ENCODE measurements at places on chromosomes 1 and 21.

- DNase-seq: no peak
Measured at GRCh38 chr1:222073307-222073995, 331.6 kb upstream of the DUSP10 start.

GRCh38 chr1:43867976-43868740 is 65.4 kb upstream of the ARTN start:
- DNase-seq: no peak

GRCh38 chr1:186722711-186723309 is 42.6 kb upstream of the PTGS2 start:
- no peak for DNase-seq

- peak; percentile 99 for DNase-seq
Measured at GRCh38 chr1:44603718-44604117, 70.6 kb downstream of the TMEM53 start.

DNA sequence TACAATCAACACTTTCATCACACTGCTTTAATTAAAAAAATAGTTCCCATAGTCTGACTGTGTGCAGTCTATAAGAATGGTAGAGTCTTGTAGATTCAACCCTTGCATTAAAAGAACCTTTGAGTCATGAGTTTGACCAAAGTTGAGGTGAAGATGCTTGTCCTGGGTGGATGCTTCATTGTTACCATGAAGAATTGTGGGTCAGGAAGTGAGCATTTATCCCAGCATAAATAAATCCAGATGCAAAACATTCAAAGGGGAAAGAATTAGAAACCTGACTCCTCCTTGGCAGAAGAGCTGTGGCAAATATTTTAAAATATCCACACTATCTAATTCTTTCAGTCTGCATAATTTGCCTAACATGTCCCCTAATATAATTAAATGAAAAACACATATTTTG is 72.9 kb upstream of the SPAG17 start:
- no peak for DNase-seq

GRCh38 chr1:43512681-43513080 is 18.0 kb upstream of the PTPRF start:
- DNase-seq: no peak

- no peak for DNase-seq
Measured at GRCh38 chr1:208654241-208654640, 410.1 kb upstream of the PLXNA2 start.

GRCh38 chr1:117318426-117318825 is 48.8 kb upstream of the MAN1A2 start:
- DNase-seq: no peak

GRCh38 chr1:1618396-1619068 is 3.2 kb downstream of the MIB2 start:
- DNase-seq: no peak

DNA sequence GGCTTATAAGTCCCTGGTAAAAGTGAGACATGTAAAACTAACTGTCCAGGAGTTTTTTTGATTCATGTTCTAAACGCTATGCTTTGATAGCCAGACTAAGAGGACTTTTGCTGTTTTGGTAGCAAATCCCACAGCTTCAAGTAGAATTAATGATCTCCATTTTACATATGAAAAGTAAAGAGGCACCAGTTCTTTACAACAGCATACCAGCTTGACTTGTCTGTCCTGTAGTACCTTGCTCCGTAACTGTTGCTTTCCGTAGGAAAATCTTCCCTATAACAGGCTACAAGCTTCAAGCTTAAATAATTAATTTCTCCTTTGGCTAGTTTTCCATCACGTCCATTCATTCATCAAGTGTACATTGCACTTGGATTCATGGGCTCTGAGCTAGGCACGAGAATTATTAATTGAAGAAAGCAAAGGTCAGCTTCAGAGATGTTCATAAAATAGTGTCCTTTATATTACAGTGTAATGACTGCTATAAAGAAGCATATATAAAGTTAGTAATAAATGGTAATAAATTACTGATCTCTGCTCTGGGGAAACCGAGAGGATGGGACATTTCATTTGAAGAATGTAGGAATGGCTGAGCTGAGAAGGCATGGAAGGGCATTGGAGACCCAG is 29.2 kb downstream of the B3GALT5 start:
- no peak for DNase-seq

DNA sequence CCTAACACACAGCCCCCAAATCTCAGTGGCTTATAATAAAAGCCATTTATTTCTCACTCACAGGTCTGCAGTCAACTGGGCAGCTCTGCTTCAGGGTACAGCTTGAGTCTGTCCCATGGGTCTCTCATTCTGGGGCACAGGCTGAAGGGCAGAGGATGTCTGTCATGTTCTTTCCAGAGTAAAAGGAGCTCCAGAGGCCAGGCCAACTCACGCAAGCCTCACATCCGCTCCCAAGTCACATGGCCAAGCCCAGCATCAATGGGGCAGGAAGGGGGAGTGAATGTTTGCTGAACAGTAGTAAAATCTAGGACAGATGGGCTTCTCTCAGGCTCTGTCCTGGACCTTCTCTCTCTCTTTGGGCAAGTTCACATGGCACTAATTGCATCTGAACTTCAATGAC is 7.1 kb upstream of the SSBP3 start:
- no peak for DNase-seq

- no peak for DNase-seq
Measured at GRCh38 chr1:230195199-230195598, 128.2 kb downstream of the GALNT2 start.

Measured in NCI-H1417 (cell line).